ENCODE measurements at places on chromosomes 11 and 22. TPM values are rescaled to one million over a fixed set of nuclear protein-coding genes. Genes with fewer than 3 reads are reported as not detected.

DNA sequence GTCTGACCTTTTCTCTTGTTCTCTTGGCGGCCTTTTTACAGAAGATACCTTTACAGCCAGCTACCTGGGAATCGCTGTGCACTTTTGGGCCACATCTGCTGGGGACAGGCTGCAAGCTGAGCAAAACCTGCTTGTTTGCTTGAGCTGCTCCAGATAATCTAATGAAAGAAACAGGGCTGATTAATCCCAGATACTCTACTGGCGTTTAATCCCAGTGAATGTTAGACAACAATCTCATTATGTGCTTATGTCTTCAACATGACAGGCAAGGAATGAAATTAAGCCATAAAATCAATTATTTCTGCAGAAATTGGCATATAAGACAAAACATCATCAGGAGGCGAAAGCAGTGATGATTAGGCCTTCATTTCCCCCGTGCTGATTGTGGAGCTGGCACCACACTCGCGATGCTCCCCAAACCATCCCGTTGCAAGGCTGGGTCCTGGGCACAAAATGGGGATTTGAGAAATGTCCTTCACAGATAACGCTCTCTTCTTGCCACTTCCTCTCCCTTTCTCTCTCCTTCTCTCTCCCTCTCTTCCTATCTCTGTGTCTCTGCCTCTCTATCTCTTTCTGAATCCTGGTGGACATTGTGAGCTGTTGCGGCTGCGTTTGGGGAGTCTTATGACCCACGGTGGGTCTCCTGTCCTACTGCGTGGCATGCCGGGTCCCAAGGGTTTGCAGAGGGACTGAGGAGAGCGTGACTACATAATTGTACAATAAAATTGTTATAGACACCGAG lies 1053.8 kb downstream of the TBC1D22A start:
- DNase-seq: no peak

GRCh38 chr22:27501191-27501936 lies 300.2 kb downstream of the MN1 start:
- no peak for DNase-seq

- DNase-seq: no peak
These were observed 11.9 kb upstream of the CERK start for GRCh38 chr22:46749682-46750529.

GRCh38 chr11:15770798-15771414 lies 585.4 kb downstream of the SOX6 start:
- no peak for DNase-seq

DNA sequence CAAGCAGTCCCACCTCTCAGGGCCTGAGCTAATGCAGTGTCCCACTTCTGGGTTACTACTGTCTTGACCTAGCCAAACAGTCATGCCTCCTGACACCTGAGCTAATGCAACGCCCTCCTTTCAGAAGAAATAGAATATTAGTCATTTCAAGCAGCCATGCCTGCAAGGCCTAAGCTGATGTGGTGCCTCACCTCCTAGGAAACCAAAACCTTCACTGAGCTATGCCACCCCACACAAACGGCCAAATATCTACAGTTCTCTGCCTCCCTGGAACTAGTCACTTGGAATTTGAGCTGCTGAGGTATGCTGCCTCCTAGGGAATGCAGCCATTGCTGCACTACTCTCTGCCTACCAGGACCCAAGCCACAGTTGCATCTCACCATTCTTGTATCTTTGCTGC lies 8.3 kb upstream of the MS4A6E start:
- DNase-seq: no peak

The SLC25A18 gene
- polyA plus RNA-seq: 0.89 TPM

- no peak for DNase-seq
These were observed 38.4 kb downstream of the MOB2 start for GRCh38 chr11:1447845-1448825.

Data from renal pelvis (tissue), 12 donors.